ENCODE measurements at places on chromosomes 3 and 15.
A peak's percentile ranks its signal among the peaks of the same experiment; 100 is the strongest.

- DNase-seq = peak; percentile 19
Measured at GRCh38 chr3:171309906-171310359, 150.3 kb downstream of the TNIK start.

GRCh38 chr15:69661871-69662644 lies 209.4 kb downstream of the RPLP1 start:
- no peak for DNase-seq

DNA sequence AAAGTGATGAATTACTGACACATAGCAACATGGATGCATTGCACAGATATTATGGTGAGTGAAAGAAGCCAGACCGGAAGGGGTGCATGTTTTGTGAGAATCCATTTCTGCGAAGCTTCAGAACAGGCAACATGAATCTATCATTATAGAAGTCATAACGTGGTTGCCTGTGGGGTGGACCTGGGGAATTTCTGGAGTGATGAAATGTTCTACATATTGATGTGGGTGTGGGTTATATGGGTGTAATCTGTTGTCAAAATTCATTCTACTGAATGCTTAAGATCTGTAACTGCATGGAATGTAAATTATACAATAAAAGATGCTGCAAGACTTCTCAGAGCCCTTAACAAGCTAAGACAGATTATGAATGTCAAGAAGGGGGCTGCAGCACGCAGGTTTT lies 25.2 kb upstream of the TSPAN3 start:
- no peak for DNase-seq

DNA sequence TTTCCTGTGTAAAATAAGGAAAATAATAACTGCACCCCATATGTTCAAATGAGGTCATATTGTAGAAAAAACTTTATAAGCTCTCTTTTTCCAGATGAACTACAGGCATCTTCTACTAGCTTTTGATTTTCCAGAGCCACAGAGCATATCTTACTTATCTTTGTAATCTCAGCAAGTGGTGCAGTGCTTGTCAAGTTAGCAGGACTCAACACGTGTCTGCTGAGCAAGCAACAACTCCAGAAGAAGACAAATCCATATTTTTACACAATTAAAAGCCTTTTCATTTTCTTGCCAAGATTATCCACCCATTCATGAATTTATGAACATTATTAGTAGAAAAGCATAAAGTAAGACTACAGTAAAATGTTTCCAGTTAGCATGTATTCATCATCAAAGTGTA lies 14.4 kb upstream of the TSC22D2 start:
- no peak for DNase-seq

- no peak for DNase-seq
Measured at GRCh38 chr3:37526511-37526910, 335.2 kb upstream of the CTDSPL start.

DNA sequence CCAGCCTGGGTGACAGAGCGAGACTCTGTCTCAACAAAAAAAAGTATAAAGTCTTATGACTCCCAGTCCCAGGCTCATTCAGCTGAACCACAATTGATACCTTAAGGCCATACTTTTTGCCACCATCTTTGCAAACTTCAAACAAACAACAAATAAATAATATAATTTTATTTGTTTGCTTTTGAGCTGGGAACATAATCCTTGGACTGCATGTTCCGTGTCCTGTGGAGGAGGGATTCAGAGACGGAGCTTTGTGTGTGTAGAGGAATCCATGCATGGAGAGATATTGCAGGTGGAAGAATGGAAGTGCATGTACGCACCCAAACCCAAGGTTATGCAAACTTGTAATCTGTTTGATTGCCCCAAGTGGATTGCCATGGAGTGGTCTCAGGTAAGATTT lies 238.6 kb downstream of the ADAMTSL3 start:
- DNase-seq = no peak

- no peak for DNase-seq
Measured at GRCh38 chr3:195348426-195349115, 77.6 kb upstream of the XXYLT1 start.

- DNase-seq = no peak
Measured at GRCh38 chr3:180048103-180048502, 11.4 kb upstream of the PEX5L start.

DNA sequence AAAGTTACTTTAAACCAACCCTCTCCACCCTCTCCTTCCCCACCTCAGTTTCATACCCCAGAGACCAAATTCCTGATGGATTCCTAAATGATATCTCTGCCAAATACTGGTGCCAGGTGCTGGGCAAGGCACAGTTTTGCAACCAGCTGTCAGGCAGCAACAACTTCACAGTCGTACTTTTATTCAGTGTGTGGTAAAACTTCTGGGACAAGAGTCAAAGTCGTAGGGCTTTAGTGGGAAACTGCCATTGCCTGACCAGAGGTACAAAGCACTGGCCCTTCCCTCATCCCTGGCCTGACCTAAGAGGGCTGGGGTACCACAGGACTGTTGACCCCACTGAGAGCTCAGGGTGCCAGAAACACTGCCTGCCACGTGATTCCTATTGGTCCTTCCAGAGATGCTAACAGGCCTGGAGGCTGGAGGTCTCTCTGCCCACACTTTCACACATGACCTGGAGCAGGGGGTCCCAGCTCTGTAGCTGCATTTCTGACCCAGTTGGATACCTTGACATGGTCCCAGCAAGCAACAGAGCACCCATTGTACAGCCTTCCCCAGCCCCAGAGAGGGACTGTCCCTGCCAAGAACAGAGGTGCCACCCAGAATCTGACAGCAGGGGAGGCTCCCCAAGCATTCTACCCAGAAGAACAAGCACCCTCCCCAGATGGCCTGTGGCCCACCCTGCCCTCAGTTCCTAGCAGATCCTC lies 59.9 kb downstream of the LIPC start:
- no peak for DNase-seq

DNA sequence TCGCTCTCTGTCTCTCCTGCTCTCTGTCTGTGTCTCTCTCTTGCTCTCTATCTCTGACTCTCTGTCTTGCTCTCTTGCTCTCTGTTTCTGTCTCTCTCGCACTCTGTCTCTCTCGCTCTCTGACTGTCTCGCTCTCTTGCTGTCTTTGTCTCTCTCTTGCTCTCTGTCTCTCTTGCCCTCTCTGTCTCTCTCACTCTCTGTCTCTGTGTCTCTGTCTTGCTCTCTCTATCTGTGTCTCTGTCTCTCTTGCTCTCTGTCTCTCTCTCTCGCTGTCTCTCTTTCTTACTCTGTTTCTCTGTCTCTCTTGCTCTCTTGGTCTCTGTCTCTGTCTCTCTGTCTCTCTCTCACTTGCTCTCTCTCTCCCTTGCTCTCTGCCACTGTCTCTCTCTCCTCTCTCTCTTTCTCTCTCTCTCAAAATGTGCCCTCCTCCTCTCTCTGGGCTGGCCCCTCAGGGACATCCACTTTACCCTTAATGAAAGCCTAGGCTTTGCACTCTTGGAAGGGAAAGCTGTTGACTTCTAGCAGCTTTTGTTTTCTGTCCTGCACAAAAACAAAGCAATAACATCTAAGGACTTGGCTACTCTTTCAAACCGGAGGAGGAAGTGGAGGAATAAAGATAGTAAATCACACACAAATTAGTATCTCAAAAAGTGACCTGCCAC lies 73.9 kb upstream of the NR2E3 start:
- DNase-seq = no peak

DNA sequence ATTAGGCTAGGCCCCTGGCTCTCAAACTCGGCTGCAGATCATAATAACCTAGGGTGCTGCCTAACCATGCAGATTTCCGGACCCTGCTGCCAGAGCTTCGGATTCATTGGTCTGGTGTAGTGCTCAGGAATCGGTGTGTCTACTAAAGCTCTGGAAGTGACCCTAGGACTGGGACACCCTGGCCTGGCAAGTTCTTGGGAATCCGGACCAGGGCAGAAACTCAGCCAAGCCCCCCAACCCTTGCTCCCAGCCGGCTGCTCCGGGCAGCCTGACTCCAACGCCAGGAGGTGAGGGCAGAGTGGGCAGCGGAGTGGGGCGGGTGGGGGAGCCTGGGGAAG lies 23.0 kb downstream of the IGDCC3 start:
- no peak for DNase-seq

- no peak for DNase-seq
Measured at GRCh38 chr15:87549296-87549695, 707.2 kb downstream of the NTRK3 start.

GRCh38 chr3:94173673-94174434 lies 111.0 kb downstream of the NSUN3 start:
- DNase-seq = no peak

- no peak for DNase-seq
Measured at GRCh38 chr3:178671791-178672190, 135.6 kb downstream of the KCNMB2 start.

DNA sequence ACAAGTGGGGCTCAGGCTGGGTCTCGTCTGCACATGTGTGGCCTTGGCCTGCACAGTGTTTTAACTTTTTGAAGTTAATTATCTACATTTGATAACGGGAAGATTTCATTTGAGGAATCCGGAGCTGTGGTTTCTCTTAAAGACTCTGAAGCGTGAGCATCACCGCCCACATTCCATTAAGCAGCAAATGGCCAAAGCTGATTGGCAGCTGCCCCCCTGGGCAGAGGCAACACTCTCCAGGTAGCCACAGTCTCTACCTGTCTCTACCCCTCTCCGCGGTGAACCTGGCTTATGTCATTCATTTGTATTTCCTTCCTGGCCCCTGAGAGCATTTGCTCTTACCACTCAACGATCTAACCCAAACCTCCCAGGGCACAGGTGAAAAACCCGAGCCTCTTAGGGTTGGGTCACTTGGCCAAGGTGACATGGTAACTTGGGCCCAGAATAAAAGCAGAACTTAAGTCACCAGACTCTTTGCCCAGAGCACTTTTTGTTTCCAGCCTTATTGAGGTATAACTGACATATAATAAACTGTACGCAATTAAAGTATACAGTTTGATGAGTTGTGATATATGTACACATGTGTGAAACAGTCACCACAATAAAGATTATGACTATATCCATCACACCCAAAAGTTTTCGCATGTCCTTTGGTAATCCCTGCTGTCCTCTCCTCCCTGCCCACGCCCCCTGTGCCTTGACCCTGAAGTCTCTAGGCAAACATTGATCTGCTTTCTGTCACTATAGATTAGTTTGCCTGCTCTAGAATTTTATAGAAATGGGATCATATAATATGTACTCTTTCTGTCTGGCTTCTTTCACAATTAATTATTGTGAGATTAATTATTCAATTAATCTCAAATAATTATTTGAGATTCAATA lies 245.7 kb upstream of the HES1 start:
- no peak for DNase-seq

- no peak for DNase-seq
Measured at GRCh38 chr3:33954956-33955355, 156.5 kb downstream of the PDCD6IP start.

- DNase-seq = no peak
Measured at GRCh38 chr3:81916890-81917289, 155.4 kb upstream of the GBE1 start.

DNA sequence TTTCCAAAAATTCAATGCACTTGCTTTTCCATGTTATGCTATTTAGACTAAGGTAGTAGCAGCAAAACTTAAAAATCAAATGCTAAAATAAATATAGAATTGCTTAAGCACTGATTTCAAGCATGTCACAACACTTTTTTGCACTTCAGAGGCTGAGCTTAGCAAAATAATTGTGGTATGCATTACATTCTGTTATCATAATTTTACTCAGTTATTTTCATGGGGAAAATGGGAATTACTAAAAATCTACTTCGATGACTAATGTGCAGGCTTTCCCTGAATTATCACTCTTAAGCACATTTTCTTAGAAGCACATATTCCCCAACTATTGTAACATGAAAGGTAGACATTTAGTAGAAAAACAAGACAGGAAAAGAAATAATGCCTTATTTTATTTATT lies 322.4 kb upstream of the CBLB start:
- no peak for DNase-seq

- DNase-seq = peak; percentile 46
Measured at GRCh38 chr15:51751697-51752683, 593 bp downstream of the TMOD2 start.

DNA sequence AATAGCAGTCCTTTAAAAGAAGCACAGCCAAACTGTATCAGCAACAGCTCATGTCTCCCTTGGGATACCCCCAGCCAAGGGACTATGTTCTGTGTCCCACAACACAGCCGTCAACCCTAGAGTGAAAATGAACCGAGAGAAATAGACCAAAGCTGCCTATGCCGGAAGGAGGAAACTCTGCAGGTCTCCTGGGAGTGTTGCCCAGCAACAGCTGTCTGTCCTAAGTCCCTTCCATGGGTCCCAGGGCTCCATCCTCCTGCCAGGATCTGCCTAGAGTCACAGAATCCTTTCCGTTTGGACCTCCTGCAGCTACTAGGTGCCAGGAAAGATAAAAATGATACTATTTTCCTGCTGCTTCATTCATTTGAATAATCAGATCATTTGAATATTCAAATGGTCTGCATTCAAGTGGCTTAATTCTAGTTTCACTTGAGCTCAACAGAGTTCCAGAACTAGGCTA lies 53.1 kb downstream of the TRANK1 start:
- DNase-seq = no peak

GRCh38 chr3:81643721-81644120 lies 117.7 kb downstream of the GBE1 start:
- no peak for DNase-seq

DNA sequence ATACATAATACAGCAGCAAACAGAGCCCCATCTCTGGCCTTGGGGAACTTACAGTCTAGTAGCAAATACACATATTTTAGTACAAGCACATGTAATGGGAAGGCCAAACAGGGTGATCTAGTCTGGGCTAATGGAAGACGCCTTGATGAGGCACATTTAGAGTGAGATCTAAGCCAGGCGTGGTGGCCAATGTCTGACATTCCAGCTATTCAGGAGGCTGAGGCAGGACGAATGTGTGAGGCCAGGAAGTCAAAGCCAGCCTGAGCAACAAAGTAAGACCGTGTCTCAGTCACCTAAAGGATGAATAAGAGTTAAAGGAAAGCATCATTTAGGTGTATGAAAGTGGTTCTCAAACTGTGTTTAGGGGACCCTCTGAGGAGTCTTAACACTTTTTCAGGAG lies 291.9 kb downstream of the MAGI1 start:
- DNase-seq = no peak

DNA sequence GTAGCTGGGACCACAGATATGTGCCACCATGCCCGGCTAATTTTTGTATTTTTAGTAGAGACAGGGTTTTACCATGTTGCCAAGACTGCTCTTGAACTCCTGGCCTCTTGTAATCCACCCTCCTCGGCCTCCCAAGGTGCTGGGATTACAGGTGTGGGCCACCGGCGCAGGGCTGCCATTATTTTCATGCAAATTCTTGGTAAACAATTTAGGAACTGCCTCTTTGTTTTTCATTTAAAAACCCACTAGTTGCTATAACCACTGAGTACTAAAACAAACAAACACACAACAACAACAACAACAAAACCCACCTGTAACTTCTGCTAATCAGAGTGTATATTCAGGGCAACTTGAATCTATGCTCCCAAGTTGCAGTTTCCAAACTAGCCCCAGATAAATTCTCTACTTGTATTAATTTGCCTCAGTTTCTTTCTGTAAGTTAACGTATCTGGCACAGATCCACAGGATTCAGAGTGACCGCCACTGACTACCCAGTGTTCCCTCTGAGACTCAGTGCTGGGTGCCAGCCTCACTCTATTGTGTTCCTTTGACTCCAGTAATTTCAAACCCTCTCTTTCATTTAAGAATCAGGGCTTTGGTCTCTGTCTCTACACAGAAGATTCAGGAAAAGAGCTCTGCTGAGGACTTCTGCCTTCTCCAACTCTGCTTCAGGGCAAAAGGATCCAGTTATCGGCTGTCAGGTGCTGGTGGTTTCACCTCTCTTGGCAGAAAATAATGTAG lies 18.6 kb upstream of the ZNF710 start:
- DNase-seq = no peak

GRCh38 chr3:195254454-195255175 lies 16.3 kb downstream of the XXYLT1 start:
- DNase-seq = no peak
